ENCODE measurements at places on chromosomes 4 and X.

DNA sequence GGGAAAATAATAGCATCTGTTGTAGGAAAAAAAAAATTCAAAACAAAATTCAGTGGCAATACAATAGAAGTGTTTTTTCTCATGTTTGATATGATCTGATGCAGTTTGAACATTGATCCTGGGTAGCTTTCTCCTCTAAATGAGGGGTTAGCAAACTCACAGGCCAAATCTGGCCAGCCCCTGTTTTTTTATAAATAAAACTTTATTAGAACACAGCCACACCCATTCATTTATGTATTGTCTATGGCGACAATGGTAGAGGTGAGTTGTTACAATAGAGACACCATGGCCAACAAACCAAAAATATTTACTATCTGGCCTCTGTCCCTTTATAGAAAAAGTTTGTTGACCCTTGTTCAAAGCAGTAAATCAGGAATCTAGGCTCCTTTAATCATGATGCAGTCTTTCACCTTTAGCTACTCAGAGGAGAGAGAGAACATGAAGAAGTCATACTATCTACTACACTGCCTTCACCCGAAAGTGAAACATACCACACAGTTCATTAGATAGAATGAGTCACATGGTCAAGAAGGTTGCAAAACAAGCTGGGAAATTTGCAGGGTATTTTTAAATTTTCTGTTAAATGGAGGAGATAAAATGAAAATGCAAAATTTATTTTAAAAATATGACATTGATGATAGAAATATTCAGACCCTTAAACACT, 186.6 kb upstream of the MAOA start:
- DNase-seq, result no peak

GRCh38 chrX:4129626-4130025, 416.2 kb upstream of the PRKX start:
- DNase-seq, result no peak

DNA sequence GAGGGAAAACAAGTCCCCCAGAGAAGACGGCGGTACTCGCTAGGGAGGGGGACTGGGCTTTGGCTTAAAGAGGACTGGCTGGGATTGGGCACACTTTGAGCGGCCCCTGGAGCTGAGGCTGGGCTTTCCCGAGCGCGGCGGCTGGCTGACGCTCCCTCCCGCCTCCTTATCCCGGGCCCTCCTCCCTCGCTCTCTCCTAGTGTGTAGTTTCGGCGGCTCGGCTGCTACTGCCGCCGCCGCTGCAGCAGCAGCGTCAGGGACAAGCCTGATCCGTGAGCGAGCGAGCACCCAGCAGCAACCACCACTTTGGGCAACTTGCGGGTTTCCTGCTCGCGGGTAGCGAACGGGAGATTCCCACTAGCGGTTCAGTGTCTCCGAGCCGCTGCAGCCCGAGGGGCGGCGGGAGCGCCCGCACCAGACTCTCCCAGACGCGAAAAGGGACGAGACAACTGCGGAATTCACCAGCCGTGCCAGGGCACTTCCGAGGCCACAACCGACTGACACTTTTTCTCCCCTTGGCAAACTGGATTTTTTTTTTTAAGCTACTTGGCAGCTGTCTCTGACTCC, 632 bp upstream of the PCDH7 start:
- no peak for DNase-seq

DNA sequence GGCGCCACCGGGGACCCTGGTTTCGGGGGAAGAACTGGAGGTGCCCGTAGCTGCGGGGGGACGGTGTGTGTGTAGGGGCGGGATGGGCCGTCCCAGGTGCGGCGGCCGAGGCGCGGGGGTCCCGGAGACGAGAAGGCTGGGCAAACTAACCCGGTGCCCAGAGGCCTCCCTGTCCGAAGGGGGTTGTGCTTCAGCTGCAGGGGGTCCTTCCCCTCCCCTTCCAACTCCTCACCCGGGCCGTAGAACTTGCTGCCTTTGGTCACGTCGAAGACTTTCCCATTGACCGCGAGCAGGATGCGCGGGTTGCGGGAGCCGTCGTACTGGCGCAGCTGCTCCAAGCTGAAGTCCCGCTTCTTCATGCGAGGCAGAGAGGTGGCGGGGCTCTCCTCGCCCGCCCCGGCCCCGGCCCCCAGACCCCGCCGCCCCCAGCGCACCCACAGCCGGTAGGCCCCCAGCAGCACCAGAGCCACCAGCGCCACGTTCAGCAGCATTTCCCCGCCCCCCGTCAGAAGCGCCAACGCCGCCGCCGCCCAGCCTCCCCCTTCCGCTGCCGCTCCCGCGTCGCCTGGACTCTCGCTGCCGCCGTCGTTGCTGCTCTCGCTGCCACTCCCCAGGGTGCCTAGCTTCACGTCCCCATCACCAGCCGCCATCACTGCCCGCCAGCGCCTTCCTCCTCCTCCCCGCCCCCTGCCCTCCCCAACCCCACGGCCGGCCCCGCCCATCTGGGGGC, at the start of gene PGRMC2:
PGRMC2 (minus strand) TSS at position 673 of the 730 bp plus-strand sequence; CDS start at position 650, 23 bp downstream.
- peak; percentile 14 for DNase-seq

- no peak for DNase-seq
Observed at GRCh38 chr4:22478426-22478825, 37.4 kb downstream of the ADGRA3 start.

- DNase-seq, result no peak
Observed at GRCh38 chr4:36758312-36759178, 477.1 kb downstream of the DTHD1 start.

GRCh38 chr4:185283723-185284122, 74.3 kb downstream of the SNX25 start:
- DNase-seq, result no peak

DNA sequence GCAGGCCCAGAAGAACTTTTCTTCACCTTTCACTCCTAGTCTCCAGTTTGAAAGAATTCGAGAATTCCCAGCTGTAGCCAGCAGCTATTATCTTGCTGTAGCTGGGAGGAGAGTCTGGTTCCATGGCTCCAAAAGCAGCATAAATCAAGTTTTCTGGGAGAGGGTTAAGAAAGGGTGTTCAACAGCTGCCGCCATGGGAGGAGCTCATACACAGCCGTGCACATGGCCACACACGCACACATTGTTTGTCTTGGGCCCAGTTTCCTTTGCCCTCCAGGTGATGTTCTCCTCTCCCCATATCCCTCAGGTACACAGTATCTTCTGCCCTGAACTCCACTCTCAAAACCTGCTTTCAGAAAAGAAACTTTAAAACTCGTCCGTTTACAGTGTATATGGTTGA, 4.1 kb upstream of the GPC3 start:
- no peak for DNase-seq

- no peak for DNase-seq
Observed at GRCh38 chrX:20029728-20030127, 38.9 kb upstream of the BCLAF3 start.

GRCh38 chr4:48692897-48693296, 87.2 kb downstream of the FRYL start:
- no peak for DNase-seq

DNA sequence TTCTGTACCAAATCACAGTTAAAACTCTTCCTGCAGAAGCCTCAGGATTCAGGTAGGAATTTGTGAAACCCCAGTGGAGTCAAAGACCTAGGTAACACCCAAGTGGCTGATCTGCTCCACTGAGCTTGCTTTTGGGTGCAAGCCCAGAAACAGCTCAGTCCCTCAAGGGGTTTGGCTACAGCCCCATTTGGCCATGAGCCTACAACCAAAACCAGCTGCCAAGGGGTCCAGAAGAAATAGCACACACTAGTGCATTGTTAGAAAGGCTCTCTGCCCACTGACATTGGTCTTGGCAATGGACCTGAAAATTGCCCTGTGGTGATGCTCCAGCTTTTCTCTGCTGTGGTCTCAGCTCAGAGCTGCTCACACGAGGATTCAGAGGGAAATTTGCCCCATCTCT, 577.4 kb upstream of the INTU start:
- no peak for DNase-seq

- DNase-seq, result no peak
Observed at GRCh38 chrX:155179346-155179997, 36.8 kb upstream of the VBP1 start.

DNA sequence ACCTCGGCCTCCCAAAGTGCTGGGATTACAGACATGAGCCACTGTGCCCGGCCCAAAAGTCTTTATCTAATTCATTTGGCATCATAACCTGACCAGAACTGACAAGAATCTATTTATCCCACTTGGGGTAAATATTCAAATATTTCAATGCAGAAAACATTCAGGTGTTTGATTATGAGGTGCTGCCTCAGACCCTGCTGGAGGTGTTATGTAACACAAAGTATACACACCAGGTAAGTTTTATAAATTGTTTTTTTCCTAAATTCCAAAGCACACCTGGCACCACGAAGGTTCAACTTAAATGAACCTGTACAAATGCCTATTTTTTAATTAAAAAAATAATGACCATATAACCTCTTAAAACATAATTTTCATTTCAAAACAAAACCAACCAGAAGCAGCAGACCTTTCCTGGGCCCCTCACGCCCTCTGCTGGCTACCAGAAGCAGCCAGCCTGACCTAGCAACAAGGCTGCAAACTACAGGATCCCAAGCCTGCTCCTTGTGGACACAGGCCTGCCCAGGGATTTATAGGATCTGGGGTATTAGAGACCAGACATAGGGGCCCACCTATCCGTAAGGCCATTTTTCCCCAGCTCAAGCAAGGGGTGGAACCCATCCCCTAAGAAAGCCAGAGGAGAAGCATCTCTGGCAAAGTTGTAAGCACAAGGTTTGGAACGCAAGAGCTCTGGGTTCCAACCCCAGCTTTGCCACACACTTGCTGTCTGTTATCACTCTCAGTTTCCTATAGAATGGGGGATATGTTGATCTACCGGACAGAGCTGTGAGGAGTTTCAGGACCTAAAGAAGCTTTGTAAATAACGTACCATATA, 11.7 kb downstream of the OTUD5 start:
- DNase-seq, result peak; percentile 28

- no peak for DNase-seq
Observed at GRCh38 chr4:188955066-188955465, 815.8 kb downstream of the TRIML1 start.

DNA sequence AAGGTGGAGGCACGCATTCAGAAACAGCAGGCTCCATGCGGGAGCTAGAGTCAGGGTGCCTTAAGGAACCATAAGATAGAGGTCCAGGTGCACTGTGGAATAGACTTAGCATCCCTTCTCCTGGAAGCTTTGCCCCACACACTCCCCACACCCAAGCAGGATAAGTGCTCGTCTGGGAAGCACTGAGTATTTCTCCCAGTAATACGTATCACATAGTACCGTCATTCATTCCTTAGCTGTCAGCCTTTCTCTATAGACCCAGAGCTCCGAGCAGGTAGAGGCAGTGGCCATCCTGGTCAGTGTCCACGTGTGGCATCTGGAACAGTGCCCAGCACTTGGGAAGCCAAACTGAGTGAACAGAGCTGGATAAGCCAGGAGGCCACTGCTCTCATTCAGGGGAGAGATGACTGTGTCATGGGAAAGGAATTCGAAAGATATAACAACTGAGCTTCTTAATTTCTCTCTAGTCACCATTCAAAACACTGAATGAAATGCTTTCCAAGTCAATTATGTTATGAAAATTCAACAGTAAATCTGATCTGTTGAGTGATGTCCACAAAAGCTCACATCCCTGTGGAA, 9.9 kb downstream of the APBB2 start:
- DNase-seq, result no peak

GRCh38 chr4:87491436-87491835, 37.7 kb downstream of the SPARCL1 start:
- DNase-seq, result no peak

- DNase-seq, result no peak
Observed at GRCh38 chr4:147093206-147093605, 147.5 kb upstream of the TTC29 start.

DNA sequence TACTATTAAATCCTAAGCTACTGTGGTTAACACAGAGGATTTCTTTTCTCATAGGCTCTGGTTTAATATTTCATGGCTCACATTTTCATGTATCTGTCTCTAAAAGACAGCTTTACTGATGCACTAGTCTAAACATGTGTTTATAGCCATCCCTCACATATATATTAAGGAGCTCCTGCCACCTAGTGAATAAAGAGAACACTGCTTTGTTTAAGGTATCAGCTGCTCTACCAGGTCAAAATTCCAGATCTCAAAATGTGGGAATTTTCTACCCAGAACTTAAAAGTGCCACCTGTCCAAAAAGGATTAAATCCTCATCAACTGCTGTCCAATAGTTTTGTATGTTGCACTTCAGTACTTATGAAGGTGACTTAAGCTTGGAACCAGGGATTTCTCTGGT, 188.5 kb upstream of the TEX13C start:
- no peak for DNase-seq

DNA sequence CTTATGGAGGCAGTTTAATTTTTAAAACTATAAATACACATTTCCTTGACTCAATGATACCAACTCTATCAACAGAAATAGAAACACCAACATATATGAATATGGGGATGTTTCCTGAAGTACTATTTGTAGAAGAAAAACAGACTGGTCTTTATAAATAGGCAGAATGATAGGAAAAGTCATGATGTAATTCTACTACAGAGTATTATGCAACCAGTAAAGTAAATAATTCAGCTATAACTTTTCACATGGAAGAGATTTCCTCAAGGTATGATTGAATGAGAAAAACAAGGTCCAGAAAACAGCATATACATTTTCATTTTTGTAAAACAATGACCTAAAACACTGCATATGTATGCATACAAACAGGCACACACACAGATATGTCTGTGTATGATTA, 56.2 kb downstream of the GPRIN3 start:
- DNase-seq, result no peak

DNA sequence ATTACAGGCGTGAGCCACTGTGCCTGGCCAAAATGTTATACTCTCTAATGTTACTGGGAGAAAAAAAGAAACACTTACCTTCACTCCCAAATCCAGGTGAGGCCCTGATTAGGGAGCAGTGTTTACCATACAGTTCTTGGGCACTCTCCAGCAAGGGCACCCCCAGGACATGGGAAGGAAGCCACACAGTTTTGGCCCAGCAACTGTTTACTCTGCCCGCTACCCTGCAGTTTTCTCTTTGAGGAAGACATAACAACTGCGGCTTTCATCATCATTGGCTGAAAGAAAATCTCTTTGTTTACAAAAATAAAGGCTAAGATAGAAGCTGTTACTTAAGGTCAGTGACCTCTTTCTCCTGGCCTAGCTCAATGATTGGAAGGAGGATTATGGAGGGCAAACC, 145.5 kb upstream of the DUSP21 start:
- no peak for DNase-seq

- DNase-seq, result no peak
Observed at GRCh38 chr4:98394134-98394533, 132.9 kb downstream of the RAP1GDS1 start.

GRCh38 chr4:152342293-152342692, 193.6 kb downstream of the FBXW7 start:
- DNase-seq, result no peak

- no peak for DNase-seq
Observed at GRCh38 chr4:176540814-176541213, 221.0 kb downstream of the SPCS3 start.

- no peak for DNase-seq
Observed at GRCh38 chr4:127843704-127844600, 36.7 kb upstream of the PLK4 start.

- DNase-seq, result no peak
Observed at GRCh38 chr4:29711226-29711625, 1008.9 kb upstream of the PCDH7 start.
